ENCODE measurements at places on chromosomes 3 and 15.

- DNase-seq: no peak
These were observed 4.3 kb upstream of the GPR160 start for GRCh38 chr3:170033489-170033888.

DNA sequence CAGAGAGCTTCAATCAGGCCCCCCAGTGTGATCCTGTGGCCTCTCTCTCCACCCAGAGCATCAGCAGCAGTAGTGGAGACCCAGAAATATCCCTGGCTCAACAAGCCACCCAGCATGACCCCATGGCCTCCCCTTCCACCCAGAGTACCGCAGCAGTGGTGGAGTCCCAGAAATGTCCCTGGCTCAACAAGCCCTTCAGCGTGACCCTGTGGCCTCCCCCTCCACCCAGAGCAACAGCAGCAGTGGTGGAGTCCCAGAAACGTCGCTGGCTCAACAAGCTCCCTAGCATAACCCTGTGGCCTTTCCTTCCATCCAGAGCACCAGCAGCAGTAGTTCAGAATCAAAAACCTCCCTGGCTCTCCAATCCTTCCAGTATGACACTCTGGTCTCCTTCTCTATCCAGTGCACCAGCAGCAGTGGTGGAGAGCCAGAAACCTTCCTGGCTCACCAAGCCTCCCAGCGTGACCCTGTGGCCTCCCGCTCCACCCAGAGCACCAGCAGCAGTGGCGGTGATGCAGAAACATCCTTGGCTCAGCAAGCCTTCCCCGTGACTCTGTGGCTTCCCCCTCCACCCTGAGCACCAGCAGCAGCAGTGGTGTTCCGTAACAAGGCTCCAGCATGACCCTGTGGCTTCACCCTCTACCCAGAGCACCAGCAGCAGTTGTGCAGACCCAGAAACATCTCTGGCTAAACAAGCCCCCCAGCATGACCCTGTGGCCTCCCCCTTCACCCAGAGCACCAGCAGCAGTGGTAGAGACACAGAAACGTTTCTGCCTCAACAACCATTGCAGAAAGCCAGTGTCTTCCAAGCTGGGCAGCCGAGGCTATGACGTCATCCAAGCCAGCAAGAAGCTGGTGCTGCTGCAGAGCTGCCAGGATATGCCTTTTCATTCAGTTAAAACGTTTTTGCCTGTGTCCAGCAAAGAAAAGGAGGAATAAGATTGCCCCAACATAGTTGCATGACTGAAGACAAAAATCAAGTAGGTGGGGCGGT lies 61.3 kb upstream of the TAMM41 start:
- DNase-seq: no peak

GRCh38 chr3:9878700-9879099 lies 1.4 kb downstream of the CIDEC start:
- DNase-seq: no peak

DNA sequence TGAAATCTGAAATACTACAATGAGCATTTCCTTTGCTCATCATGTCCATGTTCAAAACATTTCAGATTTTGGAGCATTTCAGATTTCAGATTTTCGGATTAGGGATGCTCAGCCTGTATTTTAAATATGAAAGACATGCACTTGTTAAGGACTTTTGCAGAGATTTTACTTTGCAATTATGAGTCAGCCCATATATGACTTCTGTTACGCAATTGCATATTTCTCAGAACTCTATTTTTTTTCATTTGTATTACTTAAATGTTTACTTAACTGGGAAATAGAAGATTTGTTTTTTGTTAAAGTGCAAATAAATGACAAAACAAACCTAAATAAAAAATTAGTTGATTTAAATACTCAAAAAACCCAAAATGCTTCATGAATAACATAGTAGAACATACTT lies 376.2 kb downstream of the ZBTB20 start:
- DNase-seq: no peak

DNA sequence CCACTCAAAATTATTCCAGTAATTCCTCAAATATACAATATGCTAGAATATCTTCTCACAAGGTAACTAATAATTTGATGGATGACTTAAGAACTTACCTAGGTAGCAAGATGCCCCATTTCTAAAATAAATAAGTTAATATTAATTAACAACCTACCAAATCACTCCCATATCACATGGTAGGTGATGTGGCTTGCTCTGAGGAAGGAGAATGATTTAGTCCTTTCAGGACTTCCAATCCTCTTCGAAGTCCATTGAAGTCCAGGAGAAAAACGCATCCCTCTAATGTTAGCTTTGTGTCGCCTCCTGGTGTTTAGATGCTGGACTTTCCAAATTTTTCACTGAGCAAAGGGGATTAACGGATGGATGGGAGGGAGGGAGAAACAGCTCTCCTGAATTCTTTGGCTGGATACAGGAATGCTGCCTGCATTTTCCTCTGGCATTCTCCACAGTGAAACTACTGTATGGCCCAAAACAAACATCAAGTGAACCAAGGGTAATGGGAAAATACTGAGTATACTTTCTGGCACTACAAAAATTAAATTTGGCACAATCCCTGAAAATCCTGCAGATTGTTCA lies 58.6 kb downstream of the PRICKLE2 start:
- DNase-seq: no peak

DNA sequence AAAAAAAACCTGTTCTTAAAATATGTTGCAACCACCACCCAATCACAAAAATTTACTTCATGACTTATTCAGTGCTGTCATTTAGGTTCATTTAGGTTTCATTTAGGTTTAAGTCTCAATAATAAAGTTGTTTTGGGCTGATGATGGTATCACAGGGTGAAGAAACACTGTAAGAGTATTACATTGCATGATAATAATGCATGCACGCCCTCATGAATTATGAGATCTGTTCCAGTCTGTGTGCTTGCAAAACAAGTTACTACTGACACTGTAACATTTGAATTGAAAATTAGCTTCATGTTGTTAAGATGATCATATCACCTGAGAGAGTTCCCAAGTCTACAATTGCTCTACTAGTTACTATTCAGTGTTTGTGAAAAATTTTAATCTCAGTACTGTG lies at the start of gene AADACL2:
TSS of gene AADACL2 (plus strand) at position 315 of the 400 bp plus-strand sequence. CDS start 109 bp downstream, outside the sequence.
- no peak for DNase-seq

DNA sequence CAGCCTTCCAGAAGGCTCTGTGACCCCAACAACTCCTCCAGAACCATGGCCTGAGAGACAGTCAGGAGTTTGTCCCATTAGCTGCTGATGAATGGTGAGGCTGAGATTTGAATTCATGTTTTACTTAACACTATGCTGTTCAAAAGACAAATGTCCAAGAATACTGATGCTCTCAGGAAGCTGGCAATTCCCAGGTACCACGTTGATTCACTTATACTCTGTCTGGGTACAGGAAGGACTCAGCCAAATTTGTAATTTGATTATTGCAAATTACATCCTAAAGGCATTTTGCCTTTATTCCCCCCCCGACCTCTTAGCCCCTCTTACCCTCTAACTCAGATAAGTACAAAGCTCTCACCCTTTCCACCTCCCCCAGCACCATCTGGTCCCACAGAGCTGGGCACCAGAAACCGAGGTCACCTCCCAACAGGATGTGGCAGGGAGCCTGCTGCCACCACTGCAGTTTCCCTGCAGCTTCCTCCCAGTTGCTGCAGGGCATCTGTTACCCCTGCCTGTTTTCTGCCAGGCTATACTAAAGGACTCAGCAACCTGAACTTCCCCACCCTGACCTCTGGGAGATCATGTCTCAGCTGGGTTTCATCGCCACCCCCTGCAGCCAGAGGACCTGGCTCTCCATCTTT lies 33.6 kb downstream of the EAF1 start:
- DNase-seq: no peak

GRCh38 chr3:14431917-14432834 lies 29.8 kb downstream of the SLC6A6 start:
- peak; percentile 91 for DNase-seq

DNA sequence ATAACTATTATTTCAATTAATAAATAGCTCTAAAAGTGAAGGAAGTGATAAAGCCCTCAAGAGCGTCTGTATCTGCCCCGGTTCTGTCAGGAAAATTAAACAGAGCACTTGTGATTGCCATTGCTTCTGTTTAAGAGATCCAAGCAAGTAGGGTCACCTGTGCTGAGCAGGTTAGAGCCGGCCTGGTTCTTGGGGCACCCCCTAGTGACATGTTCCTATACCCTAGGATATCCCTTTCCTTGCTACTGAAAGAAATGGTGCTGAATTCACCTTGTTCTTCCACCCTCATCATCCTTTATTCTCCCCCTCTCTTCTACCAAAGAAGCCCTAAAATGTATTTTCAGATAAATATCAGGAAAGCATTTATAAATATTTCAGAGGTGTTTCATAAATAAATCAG lies 323.5 kb downstream of the RORA start:
- DNase-seq: no peak

DNA sequence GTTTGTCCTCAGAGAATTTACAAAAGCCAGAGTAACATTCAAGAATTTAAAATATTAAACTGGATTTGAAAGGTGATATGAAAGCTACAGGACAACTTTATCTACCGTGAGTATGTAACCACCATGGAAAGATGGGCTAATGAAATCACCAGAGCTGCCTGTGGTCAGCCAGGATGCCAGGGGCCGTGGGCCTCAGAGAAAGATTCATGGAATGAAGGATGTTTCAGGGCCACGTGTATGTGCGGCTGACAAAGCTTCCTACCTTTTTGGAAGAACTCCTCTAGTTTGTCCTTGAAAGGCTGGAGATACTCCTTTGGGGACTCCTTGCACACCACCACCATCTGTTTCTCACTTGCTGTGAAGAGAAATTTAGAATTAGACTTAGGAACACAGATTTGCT lies 138.9 kb downstream of the GREM1 start:
- no peak for DNase-seq

DNA sequence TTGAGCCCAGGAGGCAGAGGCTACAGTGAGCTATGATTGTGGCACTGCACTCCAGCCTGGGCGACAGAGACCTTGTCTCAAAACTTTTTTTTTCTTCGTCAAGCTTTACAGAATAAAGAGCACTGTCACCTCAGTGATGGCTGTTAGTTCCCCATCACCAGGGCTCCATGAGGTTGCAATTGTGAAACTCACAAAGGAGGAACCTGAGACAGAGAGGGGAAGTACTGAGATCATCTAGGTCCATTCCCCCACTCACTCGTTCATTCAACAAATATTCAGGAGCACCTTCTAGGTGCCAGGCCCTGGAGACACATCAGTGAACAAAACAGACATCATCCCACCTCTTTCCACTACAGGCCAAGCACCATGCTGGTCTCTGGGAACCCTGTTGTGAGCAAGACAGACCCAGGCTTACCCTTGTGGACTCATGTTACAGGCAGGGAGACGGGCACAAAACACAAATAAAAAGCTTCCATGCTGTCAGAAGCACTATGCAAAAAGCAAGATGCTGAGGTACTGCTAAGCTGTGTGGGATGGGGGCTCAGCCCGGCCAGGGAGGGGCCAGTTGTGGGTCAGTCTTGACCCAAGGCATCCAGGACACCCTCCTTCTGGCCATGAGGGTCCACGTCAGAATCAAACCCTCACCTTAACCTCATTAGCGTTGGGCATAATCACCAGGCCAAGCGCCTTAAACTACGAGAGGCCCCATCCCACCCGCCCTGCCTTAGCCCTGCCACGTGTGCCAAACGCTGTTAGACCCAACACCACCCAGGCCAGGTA lies 2.1 kb upstream of the RHO start:
- no peak for DNase-seq

DNA sequence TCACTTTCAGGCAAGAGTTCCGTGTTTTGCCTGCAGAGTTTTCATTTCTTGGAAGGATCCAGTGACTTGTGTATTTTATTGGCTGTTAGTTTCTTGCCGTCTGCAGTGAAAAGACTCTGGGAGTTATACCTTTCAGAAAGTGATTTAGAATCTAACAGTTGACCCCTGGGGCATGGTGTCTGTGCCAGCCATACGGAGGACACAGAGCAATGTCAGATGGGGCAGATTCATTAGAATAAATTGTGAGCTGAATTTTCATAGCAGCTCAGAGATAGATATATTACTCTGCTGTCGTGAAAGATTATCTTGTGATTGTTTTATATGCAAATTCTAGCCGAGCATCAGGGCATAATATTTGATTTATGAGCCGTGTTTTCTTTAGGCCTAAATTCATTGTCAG lies 131.6 kb downstream of the SV2B start:
- no peak for DNase-seq

DNA sequence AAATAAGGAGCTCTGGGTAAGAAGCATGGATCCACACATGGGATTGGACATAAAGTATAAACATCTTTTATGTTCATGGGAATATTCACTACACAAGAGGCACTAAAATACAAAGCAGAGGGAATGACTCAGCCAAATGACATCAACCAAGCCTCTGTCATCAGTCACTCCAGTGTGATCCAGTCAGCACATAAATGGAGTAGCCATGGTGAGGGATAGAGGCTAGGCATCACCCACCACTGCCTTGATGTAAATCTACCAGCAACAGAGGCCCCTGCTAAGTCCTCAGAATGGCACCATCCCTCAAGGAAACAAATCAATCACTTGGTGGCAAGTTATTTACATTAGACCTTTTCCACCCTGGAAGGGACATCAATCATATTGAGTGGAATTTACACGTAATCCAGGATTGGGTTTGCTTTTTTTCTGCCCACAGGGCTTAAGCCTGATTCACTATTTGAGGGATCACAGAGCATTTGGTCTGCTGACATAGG lies 27.2 kb downstream of the VEPH1 start:
- no peak for DNase-seq

- no peak for DNase-seq
These were observed 140.2 kb downstream of the RSL24D1 start for GRCh38 chr15:55056500-55056899.

- no peak for DNase-seq
These were observed 18.2 kb downstream of the PIF1 start for GRCh38 chr15:64807051-64807749.

GRCh38 chr3:127221037-127221436 lies 28.1 kb downstream of the PRR23E start:
- DNase-seq: no peak

- no peak for DNase-seq
These were observed 369.4 kb downstream of the MAGI1 start for GRCh38 chr3:65669163-65669875.

DNA sequence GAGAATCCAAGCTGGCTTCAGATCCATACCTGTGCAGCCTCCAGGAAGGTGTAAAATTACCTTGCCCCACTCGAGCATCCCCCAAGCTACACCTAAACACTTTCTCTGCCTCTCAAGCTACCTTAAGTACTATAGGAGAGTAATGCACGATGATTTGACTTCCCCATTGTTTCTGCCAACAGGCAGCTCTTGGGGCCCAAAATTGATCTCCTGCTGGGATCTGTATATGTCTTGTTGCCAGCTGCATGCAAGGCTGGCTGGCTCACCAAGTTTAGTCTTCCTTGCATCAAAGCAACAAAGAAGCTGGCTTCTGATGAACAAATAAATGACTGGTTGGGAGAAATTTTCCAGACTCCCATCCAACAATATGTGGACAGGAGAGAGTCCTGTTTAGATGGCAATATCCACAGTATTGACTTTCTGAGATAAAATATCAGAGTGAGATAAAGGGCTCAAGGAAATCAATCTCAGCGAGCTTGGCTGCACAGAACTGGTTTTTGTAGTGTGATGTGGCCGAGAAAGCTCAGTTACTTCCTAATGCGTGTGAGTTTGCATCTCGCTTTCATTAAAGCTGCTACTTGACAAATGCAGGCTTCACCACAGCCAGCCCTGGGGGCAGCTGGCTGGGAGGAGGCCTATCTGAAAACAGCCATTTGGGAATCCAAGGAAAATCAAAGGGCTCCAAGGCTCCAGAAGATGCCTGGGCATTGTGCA lies 140.7 kb downstream of the MINAR1 start:
- no peak for DNase-seq

- no peak for DNase-seq
These were observed 66.1 kb downstream of the HMG20A start for GRCh38 chr15:77486542-77487468.
